ENCODE measurements at places on chromosomes 7 and 10.

GRCh38 chr7:76133164-76133775 is 68.4 kb upstream of the SRRM3 start:
- no peak for DNase-seq

- DNase-seq, result no peak
Measured at GRCh38 chr7:140225562-140226249, 48.9 kb upstream of the KDM7A start.

DNA sequence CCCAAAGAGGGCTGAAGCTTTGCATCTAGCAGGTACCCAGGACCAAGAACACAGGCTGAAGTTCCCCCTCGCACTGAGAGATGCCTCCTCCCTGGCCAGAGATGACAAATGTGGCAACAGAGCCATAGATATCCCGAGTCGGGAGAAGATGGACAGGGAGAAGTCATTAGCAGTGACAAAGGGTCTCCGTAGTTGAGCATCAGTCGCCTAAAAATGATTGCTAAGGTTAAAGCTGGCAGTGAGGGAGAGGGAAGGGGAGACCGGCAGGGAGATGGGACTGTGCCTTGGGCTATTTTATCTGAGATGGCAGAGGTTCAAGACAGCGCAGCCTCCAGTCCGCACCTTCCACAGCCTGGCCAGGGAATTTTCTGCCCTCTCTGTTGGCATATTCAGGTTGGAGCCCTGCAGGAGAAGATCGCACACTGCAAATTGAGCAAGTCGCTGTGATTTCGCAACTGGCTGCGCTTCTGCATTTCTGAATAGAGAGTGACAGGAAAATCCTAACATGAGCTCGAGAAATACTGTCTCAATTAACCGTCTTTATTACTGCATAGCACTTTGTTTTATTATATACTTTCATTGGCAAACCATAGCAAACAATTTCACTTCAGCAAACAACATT is 238.9 kb upstream of the GPR26 start:
- DNase-seq, result no peak

DNA sequence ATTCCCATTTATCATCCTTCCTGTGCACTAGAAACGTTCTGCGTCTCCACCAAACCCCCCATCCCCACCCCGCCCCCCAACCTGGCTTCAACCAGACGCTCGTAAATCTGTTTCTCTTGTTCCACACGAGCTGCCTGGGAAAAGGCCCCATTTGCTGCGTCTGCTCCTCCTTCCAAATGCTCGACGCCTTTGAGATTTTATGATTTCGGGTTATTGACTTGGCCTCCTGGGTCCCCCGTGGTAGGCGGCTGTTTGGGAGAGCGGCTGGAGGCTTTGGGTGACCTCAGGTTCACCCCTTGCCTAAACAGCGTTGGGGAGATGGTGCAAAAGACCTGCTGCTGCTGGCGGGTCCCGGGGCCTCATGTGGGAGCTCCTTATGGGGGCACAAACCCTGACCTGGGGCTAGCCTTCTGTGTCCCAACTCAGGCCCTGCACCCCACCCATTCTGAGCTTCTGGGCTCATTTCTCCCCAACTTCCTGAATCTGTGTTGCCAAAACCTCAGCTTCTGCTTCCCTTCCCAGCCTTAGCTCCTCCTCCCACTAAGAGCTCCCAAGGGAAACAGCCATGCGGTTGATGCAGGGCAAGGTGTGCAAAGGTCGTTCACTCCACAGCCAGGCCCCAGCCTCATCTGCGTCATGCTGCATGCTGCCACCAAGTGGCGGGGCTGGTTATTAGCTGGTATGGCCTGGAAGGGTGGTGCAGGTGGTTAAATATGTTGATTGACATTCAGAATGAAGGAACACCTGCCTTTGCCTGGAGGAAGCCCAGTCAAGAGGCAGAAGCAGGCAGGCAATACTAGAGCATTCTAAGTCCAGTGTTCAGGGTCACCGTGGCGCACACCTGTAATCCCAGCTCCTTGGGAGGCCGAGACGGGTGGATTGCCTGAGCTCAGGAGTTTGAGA is 49.1 kb upstream of the ELN start:
- DNase-seq, result peak; percentile 54

GRCh38 chr10:11037991-11038390 is 20.3 kb downstream of the CELF2 start:
- no peak for DNase-seq

GRCh38 chr10:80855348-80855971 is 317.8 kb downstream of the SH2D4B start:
- no peak for DNase-seq

DNA sequence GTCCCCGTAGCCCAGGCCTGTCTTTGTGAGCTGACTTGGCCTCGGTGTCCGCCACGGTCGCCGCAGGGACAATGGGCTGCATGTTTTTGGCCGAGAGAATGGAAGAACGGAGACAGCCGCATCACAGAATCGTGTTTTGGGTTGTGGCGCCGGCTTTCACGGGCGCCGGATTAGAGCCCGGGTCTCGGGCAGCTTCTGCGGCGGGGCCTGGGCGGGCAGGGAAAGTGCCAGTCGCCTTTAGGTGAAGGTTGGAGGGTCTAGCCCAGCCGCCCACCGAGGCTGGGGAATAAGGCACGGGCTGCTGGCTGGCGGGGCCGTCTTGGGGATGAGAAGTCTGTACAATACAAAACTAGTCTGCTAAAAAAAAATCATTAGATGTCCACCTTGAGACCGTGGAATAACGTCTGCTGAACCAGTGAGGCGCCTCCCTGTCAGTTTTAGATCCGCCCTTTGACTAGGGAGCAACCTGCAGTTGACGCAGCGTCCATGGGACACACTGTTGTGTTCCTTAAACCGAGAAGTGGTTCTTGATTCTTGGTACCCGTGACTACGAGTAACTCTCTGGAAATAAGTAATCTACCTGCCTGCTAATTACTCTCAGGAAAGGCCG is 577 bp downstream of the DNAJB9 start:
- peak; percentile 59 for DNase-seq

- no peak for DNase-seq
Measured at GRCh38 chr7:70572571-70572970, 559.4 kb upstream of the GALNT17 start.

DNA sequence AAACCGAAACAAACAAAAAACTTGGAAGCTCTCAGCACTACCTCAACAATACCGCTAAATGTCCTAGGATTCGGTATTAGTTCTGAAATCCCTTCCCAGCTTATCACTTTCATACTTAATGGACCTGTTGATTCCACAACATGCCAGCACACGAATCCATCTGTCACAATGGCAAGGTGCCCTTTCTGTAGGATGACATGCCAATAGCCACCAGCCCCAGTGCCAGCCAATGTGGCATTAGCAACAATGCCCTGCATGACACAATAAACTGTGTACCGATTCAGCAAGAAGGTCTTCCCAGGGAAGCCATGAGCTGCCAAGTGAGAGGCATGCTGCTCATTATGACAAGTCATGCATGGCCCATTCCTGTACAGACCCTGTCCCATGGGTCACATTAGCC is 35.6 kb upstream of the CHCHD3 start:
- DNase-seq, result no peak

GRCh38 chr7:80357530-80357929 is 154.3 kb downstream of the GNAT3 start:
- no peak for DNase-seq

DNA sequence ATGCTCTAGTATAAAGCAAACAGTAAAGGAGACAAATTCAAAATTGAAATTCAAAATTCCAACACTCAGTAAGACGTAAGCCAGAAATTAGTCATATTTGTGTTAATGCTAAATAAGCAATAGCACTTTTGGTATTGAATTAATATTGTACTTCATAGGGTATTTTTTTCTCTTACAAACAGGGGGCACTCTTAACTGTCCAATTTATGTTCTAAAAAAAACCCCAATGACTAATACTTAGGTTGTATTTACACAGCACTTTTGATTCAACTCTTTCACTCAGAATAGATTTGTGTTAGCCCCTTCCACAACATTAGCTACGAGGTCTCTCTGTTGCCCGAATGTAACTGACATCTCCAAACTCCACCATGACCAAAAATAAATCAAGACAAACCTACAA is 284.9 kb upstream of the COBL start:
- no peak for DNase-seq

GRCh38 chr10:85317827-85318226 is 989.4 kb downstream of the CCSER2 start:
- no peak for DNase-seq

DNA sequence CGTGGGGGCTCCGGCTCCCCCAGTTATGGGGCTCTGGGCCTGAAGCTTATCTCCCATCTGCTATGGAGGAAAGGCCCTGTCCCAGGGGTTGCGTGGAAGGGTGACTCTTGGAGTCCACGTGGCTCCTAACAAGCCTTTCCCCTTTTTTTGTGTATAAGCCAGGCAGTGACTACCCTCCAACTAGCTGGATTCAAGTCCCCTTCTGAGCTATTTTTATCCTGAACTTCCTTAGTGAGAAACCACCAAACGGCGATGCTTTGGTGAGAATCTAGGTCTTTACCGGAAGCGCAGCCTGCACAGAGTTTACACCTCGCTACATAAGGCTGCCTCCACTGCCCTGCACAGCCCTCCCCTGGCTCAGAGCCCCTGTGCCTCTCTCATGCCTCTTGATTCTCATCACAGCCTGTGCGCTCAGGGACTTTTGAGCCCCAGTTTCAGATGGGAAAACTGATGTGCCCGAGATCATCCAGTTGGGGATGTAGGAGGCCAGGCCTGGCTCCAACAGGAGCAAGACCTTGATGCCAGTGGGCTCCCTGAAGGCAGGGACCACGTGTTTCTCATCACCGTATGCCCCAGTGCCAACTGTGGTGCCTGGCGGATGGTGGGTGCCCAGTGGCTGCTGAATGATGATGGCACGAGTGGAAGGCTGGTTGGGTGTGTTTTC is 102.3 kb upstream of the PPIF start:
- peak; percentile 38 for DNase-seq

DNA sequence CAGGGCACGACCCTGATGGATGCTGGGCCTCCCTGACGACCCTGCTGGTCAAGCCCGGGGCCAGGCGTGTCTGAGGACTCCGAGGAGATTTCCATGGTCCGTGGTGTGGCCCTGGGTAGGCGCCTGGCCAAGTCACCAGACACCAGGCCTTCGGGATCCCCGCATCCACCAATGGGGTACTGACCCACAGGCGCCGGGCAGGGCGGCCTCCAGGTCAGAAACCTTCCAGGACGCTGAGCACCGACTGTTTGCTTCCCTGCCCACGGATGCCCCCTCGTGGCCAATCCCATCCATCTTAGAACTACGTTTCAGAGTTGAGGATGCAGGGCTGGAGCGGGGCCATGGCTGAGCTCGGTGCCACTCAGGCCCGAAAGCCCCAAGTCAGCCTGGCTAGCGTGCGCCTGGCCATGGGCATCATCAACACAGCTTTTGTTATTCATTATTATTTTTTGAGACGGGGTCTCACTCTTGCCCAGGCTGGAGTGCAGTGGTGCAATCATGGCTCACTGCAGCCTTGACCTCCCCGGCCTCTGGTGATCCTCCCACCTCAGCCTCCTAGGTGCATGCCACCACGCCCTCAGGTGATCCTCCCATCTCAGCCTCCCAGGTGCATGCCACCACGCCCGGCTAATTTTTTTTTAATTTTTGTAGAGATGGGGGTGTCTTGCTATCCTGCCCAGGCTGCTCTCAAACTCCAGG is 7.1 kb upstream of the AMZ1 start:
- DNase-seq, result peak; percentile 71

DNA sequence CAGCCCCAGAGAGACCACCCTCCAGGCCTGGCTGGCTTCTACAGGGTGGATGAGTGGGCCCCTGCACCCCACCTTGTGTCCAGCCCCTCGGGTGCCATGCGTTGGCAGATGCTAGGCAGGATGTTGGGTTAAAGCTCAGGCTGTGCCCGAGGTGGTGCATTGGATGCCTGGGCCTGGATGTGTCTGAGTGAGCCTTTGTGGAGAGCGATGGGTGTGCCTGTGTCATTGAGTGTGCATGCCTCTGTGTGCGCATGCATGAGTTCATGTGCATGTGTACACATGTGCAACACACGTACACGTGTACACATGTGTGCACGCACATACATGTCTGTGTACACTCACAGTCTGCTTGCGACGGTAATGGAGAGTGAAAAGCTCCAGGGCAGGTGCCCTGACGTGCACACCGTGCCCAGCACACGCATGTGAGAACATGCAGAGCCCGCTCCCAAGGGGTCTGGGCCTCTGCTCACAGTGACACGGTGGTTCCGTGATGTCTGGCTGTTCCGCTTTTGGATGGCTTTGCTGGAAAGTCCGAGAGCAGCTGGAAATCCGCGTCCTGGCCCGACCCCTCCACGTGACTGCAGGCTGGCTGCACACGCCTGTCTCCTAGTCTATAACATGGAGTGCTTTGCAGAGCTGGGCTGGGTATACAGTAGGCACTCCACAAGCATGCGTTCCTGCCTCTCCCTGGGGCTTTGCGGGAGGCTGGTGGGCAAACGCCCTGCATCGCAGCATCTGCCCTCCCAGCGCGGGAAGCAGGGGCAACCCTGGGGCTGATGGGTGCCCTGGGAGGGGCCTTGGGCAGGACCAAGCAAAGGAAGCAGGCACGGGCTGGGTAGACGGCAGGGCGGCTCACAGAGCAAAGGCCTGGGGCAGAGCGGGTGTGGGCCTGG is 36.9 kb downstream of the ELFN1 start:
- no peak for DNase-seq

DNA sequence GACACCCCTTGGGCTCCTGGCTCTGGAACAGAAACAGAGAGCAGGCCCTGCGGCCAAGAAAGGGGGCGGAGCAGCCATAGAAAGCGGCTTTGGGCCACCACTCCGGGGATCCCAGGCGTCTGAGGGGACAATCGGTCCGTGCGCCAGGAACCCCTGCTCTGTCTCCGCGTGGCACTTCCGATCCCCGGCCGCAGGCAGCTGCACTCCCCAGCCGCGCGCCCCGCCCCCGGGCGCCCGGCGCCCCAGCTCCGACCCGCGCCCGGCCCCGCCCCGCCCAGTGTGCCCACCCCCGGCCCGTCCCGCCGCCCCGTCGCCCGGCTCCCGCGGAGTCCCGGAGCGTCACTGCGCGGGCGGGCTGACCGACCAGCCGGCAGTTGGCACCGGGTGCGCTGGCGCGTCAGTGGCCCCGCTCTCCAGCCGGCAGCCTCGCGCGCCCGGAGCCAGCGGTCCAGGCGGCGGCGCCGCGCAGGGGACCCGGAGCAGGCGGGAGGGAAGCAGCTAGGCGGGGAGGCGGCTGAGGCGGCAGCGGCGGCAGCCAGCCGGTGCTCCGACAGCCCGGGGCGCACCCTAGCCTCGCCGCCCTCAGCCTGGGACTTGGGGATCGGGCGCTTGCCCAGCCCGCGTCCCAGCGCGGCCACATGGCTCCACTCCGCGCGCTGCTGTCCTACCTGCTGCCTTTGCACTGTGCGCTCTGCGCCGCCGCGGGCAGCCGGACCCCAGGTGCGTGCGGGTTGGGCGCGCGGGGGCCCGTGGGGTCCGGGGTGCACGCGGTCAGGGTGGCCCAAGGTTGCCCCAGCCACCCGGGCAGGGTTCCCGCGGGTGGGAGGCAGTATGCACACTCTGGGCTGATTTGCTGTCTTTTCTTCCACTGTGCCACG is at the start of gene ADAMTS14:
Gene ADAMTS14, plus strand, starts transcription at position 342 of the 878 bp plus-strand sequence. Its CDS starts 297 bp downstream, at position 639.
- peak; percentile 17 for DNase-seq

DNA sequence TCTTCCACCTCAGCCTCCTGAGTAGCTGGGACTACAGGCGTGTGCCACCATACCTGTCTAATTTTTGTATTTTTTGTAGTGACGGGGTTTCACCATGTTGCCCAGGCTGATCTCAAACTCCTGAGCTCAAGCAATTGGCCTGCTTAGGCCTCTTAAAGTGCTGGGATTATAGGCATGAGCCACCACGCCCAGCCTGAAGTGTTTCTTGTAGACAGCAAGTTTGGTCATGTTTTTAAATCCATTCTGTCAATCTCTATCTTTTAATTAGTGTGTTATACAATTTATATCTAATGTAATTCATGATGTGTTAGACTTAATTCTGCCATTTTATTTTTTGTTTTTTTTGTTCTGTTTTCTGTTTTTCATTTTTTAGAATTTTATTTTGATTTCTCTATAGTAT is 17.2 kb upstream of the MXI1 start:
- DNase-seq, result no peak
